ENCODE measurements at places on chromosomes 12 and 14.
A peak's percentile ranks its signal among the peaks of the same experiment; 100 is the strongest.

- no peak for DNase-seq
These were observed 13.1 kb downstream of the DYNC1H1 start for GRCh38 chr14:101977311-101978071.

DNA sequence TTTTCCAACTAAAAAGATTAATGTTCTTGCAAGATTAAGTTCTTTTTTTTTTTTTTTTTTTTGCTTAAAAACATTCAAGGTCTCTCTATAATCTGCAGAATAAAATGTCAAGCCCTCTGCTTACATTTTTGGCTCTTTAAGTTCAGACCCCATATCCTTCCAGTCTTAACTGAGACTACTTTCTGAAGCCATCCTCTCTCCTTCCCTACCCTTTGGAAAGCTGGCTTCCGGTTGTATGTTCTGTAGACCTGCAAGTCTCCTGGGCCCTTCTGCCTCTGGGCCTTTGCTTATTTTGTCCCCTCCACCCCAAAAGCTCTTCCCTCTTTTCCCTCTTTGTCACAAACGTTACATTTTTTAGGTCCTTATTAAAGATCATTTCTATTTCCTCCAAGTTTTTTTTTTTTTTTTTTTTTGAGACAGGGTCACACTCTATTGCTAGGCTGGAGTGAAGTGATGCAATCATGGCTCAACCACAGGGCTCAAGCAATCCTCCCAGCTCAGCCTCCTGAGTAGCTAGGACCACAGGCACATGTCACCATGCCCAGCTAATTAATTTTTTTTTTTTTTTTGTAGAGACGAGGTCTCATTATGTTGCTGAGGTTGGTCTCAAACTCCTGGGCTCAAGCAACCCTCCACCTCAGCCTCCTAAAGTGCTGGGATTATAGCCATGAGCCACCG lies 46.5 kb downstream of the PTPRB start:
- peak; percentile 29 for DNase-seq

DNA sequence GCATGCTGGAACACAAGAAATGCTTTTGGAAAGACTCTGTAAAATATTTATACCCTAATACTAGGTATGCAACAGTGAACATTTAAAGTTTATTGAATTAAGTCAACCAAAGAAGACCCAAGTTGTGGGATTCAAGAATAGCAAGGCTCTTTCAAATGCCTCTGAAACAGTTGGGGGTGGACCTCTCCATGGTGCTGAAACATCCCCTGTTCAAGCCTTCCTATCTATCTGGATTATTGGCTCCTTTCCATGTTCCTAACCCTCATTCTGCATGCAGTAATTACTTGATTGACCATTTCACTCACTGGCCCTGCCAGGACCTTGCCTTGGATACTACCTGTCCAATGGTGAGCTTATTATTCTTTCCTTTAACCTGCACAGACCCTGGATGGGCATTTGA lies 349.7 kb downstream of the NRXN3 start:
- peak; percentile 3 for DNase-seq

DNA sequence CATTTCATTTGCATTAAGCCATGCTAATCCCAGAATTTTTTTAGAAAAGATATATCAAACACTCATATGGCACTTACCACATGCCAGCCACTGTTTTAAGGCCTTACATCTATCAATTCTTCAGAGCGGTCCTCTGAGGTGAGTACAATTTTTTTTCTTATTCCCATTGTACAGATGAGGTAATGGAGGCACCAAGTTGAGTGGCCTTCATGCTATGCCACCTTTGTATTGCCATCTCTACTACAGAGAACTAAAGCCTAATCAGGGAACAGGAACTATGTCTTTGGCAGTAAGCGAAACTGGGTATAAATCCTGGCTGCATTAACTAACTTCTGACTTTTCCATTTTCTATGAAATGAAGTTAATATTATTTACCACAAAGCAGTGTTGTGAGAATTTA lies 27.1 kb downstream of the SLC38A4 start:
- DNase-seq, result no peak

GRCh38 chr12:48883305-48884161 lies 17.9 kb upstream of the RND1 start:
- no peak for DNase-seq

GRCh38 chr14:99520571-99521081 lies 39.4 kb downstream of the CCNK start:
- DNase-seq, result no peak

- no peak for DNase-seq
These were observed 80.4 kb upstream of the RAP1B start for GRCh38 chr12:68530299-68530698.

DNA sequence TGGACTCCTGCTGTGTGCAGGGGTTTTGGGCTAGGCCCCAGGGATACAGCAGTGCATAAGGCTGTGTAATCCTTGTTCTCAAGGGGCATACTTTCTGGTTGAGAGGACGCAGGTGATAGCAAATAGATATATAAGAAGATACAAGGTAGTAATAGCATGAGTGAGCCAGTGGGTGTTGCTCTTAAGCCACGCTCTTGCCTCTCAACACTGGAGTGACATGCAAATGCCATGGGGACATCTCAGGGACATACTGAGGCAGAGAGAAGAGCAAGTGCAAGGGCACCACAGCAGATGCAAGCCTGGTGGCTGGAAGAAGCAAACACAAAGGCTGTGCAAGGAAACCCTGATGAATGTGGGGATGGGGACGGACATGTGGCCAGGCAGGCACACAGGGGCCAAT lies 223.3 kb downstream of the CHST11 start:
- no peak for DNase-seq
